Activated B cell treated with CpG ODN at 0.5 μM for 24 hours (primary cell): ENCODE measurements at places on chromosomes 6 and 20. TPM values are rescaled to one million over a fixed set of nuclear protein-coding genes. Genes with fewer than 3 reads are reported as not detected.

GRCh38 chr6:73790574-73790973 lies 94.6 kb downstream of the CD109 start:
- DNase-seq: no peak

MYCT1 gene
- not detected in 2 replicates for total RNA-seq

MUC21 gene
- not detected in 2 replicates for total RNA-seq

FAM229B gene
- 2.0 and 2.6 TPM in 2 replicates for total RNA-seq

TMEM200A gene
- total RNA-seq: 0.69 and 1.1 TPM in 2 replicates

CD40 gene
- 410 and 464 TPM in 2 replicates for total RNA-seq
